ENCODE measurements at places on chromosomes 16 and 17.

GRCh38 chr16:9119795-9120194 lies 28.4 kb downstream of the HAPSTR1 start:
- no peak for DNase-seq

- DNase-seq: no peak
These were observed 39.2 kb downstream of the GNA13 start for GRCh38 chr17:65017207-65017774.

DNA sequence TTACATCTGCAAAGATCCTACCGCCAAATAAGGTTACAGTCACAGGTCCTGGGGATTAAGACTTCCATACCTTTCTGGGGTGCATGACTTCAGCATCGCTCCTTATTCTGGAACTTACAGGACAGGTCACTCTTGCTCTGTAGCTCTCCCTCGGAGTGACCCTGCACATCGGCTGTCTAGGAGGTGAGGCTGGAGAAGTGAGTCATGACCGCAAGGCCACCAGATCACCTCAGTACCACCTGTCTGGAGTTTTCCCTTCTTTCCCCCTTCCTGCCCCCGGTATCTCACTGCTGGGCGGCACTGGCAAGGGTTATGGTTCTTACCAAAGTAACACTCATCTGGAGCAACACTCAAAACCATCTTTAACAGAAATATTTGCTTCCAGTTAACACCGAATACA lies 374.8 kb downstream of the SLC39A11 start:
- DNase-seq: no peak

DNA sequence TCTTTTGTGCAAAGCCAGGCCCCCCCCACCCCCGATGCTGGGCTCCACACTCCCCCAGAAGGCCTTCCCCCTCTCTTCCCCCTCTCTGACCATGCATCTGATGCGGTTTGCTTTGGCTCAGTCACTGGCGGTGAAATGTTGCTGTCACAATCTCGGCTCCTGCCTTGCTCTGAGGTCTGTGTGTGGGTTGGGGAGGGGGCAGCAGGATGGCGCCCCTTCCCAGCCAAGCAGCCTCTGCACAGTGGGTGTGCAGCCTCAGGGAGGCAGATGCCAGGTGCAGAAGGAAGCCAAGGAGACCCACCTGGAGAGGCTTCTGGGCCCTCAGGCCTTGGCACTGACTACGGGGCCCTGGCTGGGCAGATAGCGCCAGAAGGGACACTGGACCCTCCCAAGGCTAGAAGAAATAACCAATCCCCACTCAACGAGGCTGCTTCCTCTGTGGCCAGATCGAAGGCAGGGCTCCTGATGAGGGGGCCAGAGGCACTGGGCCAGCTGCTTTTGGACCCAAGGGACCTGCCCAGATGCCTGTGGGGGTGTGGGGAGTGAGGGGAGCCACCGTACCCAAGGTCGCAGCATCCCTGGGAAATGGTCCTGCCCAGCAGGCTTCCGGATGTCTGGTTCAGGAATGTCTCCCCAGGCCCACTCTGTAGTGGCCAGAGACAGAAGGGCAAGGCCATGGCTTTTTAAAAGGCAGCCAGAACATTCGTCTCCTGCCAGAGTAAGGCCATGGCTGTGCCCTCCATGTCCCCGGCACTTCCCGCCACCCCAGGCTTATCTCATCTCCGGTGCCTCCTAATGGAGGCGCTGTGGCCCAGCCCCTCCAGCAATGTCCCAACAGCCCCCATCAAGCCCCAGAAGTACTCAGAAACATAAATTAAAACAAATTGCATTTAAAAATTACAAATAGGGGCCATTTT lies 43.4 kb upstream of the SLC38A10 start:
- DNase-seq: no peak

- DNase-seq: peak; percentile 41
These were observed 108.5 kb upstream of the CCL2 start for GRCh38 chr17:34146440-34147043.

DNA sequence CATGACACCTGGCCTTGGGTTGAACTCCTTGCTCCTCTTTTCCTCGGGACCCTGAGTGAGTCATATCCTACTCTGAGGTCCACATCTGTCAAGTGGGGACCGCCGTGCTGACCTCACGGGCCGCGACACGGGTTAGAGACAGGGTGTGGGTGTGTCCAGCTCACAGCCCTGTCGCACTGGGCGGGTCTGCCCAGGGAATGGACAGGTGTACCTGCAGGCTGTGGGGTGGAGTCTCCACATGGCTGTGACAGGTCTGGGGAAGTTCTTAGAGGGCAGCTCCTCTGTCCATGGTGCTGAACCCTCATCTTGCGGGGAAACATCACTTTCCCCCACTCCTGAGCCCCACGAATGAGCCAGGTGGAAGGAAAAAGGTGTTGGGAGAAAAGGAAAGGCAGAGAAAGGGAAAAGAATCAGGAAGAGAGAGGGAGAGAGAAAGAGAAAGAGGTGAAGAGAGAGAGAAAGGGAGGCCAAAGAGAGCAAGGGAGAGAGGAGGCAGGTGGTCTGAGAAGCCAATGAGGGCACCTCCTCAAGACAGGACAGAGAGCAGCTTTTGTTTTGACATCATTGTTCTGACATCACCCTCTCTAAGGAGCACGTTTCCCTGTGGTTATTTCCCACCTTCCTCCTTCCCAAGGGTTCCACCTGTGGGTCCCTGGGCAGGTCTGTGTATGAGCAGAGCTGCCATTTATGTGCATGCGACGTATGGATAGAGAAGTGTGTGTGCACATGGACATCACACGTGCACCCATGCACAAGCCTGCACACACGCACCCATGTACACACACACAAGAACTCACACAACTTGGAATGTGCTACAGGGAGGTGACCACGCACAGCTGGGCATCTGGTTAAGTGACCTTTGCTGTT lies 32.6 kb upstream of the CBFA2T3 start:
- no peak for DNase-seq

DNA sequence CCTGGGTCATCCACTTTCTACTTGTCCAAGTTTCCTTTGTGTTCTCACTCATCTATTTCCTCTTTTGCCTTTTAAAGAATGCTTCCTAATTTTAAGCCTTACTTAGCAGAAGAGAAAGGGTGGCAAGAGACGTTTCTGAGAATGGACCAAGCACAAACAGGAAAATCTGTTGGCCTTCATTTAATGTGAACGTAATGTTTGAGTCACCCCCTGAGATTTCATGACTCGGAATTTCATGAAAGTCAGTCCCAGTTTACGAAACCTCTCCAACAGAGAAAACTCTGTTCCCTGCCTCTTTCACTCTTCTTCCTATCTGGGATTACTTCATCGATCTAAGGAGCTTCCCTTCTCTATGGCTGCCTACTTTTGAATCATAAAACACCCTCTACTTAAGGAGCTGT lies at the start of gene CD300E:
Gene CD300E, minus strand, starts transcription at position 46 of the 401 bp plus-strand sequence. CDS start 117 bp downstream, outside the sequence.
- DNase-seq: no peak

GRCh38 chr16:57025941-57026777 lies 36.8 kb downstream of the NLRC5 start:
- no peak for DNase-seq

DNA sequence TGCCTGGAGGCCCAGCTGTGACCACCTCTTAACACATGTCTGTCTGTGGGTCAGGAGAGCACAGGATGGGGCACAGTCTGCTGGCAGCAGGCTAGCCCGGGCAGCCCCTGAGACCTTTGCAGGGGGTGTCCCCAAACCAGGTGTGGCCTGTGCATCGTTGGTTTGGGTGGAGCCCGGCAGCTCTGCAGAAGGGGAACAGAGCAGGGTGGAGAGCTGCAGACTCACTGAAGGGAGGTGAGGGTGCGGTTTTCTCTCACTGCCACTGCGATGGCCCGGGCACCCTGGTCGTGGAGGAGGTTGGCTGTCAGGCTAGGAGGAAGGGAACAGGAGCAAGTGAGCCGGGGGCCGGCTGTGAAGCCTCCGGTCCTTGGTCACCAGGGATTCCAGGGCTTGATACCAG lies 28.8 kb downstream of the NLRC3 start:
- DNase-seq: no peak

DNA sequence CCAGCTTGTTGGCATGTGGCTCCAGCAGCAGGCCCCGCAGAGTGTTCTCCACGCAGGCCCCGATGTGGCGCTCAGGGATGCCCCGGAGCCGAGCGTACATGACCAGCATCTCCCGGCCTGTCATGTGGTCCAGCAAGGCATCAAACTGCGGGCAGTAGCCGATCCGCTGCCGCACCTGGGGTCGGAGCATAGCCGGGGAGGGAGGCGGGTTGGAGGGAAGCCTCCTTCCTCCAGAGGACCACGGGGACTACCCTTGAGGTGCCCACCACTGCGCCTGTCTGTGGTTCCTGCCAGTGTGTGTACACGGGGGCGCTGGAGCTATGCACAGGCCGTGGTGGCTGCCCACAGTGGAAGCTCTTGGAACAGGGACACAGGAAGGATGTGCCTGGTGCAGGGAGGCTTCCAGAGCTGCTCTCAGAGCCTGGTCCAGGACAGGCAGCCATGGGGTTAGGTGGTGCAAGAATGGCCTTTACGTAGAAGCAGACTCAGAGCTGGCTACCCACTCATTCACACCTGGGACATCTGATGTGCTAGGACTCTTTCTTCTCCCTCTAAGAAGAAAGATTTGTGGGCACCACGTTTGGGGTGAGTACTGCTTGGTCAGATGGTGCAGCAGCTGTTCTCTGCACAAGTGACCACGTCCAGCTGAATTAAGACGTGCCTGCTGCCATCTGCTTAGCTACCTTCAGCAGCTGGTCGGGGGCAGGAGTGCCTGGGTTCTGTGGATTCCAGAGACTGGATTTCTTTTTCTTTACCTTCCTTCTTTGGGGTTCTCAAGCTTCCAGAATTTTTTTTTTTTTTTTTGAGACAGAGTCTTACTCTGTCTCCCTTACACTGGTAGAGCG lies 11.3 kb upstream of the RNPS1 start:
- no peak for DNase-seq

GRCh38 chr17:58330997-58331814 lies 2.6 kb upstream of the TSPOAP1 start:
- no peak for DNase-seq

DNA sequence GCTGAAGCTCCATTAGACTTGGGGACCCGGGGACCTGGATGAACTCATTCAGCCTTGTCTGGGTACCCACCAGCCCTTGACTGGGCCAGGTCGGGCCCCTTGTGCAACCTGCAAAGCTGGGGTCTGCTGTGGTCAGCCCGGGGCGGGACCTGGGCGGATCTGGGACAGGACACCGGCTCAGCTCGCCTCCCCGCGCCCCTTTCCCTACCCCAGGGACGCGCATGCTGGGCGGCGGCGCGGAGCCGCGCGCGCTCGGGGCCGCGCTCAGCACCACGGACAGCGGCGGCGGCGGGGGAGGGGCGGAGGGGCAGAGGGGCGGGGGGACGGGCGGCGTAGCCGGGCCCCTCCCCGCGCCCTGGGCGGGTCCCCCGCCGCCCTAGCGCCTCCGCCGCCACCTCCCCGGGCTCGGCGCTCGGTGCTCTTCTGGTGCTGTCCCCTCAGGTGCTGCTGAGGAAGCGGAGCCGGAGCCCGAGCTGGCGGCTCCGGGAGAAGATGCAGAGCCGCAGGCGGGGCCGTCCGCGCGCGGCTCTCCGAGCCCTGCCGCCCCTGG lies 7.4 kb downstream of the ACD start:
- DNase-seq: peak; percentile 30

- no peak for DNase-seq
These were observed 56.3 kb downstream of the SLFN5 start for GRCh38 chr17:35299135-35299534.

DNA sequence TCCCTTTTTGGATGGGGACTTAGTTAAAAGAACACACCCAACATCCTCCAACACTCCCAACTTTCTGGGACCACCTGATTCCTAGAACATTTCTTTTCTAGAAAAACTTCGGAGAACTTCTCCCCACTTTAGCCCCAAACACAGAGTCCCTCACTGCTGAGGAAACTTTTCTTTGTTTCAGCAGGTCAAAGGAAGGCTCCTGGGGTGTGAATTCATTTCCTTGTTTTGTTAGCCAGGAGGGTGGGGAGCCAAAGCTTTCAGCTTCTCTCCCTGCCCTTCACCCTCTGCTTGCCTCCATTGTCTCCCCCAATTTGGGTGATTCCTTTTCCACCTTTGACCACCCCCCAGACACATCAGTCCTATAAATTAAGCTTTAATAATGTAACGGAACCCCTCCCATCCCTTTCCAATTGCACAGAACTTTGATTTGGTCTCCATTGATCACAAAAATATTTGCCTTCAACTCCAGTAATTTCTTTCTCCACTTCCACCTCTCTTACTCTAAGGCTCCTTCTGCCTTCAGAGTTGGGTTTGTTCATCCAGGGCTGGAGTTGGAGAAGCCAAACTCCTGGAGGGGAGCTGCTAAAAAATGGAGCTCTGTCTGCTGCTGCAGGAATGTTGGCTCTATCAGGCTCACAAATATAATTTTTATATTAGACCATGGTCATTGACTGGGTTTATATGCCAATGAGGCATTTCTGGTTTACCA lies 10.3 kb downstream of the HOXB4 start:
- DNase-seq: no peak

DNA sequence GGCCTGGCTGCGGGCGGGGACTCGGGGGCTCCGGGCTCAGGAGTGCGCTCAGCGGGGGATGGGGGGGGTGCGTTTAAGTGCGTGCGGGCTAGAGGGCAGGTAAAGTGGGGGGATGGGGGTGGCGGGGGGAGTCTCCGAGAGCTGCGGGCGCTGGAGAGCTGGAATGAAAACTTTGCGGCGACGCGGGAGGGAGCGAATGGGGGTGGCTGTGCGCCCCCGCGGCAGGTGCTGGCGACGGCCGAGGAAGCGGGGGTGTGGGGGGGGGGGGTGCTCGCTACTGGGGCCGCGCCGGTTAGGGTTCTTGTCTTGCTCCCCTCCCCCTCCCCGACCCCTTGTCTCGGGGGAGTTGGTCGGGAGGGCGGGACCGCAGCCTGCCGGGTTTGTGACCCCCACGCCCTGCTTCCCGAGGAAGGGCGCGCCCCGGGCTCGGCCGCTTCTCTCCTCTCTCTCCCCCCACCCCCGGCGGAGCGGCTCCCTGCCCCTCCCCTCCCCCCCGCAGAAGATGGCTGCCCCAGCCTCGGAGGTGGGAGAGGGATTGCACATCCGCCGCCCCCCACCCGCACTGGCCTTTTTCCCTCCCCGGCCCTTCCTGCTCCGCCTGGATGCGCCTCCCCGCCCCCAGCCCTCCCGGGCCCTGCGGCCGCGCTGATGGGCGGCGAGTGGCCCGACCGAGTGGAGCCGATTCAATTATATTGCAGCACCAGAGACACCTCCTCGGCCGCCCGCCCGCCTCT lies 649 bp downstream of the GSE1 start:
- DNase-seq: peak; percentile 76

- DNase-seq: peak; percentile 27
These were observed 85.0 kb upstream of the RPL38 start for GRCh38 chr17:74118504-74118903.

- DNase-seq: no peak
These were observed 31.7 kb upstream of the KCNJ2 start for GRCh38 chr17:70137451-70138230.

- DNase-seq: peak; percentile 80
These were observed at the start of gene SLC16A5 for GRCh38 chr17:75087558-75088453. Gene SLC16A5 (plus strand): TSS chr17:75087954. CDS start chr17:75093637, 5,683 bp downstream.

GRCh38 chr16:86213437-86214205 lies 296.7 kb upstream of the FOXF1 start:
- DNase-seq: no peak

- DNase-seq: no peak
These were observed 6.8 kb downstream of the TNRC6C start for GRCh38 chr17:77965352-77965751.

GRCh38 chr17:47852113-47852949 lies 1.4 kb upstream of the SP6 start:
- DNase-seq: no peak

GRCh38 chr16:84822990-84823389 lies 3.2 kb downstream of the CRISPLD2 start:
- DNase-seq: no peak
